ENCODE measurements at places on chromosomes 3 and 15. TPM values are rescaled to one million over a fixed set of nuclear protein-coding genes. Genes with fewer than 3 reads are reported as not detected.

PRKCI gene
- 57.7 TPM for total RNA-seq

C3orf85 gene
- not detected for total RNA-seq

GRCh38 chr3:10733297-10733696, 82.7 kb upstream of the SLC6A11 start:
- no peak overlapping the region for H3K4me3 ChIP-seq
- DNase-seq, result no peak
- no peak overlapping the region for H3K27ac ChIP-seq
- H3K4me1 ChIP-seq, result no peaks in the 10 kb centered on the region

- H3K36me3 ChIP-seq, result peaks cover 1% of the 10 kb centered on the region
- H3K27me3 ChIP-seq, result no peaks in the 10 kb centered on the region
- H3K27ac ChIP-seq, result no peak overlapping the region
- no peaks in the 10 kb centered on the region for H3K4me1 ChIP-seq
- DNase-seq, result no peak
- H3K4me3 ChIP-seq, result no peak overlapping the region
Observed at GRCh38 chr3:50572801-50573371, 3.6 kb downstream of the HEMK1 start.

GRCh38 chr3:140236836-140237501, 302.0 kb downstream of the CLSTN2 start:
- H3K4me3 ChIP-seq, result no peak overlapping the region
- H3K27me3 ChIP-seq, result no peaks in the 10 kb centered on the region
- H3K4me1 ChIP-seq, result no peaks in the 10 kb centered on the region

DNA sequence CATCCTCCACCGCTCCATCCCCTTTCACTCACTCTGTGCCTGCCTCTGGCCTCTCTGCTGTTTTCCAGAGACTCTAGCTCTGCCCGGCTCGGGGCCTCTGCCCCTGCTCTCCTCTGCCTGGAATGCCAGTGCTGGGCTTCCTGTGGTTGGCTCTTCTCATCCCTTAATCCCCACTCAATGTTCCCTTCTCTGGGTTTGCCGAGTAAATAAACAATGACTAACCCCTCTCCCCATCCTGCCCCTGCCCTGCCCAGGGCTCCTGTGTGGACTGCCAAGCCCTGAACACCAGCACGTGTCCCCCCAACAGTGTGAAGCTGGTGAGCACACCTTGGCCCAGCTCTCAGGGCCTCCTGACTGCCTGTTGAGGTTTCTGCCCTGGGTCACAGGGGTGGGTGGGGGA, 12.2 kb downstream of the STAB1 start:
- DNase-seq, result no peak
- H3K4me3 ChIP-seq, result no peak overlapping the region
- no peaks in the 10 kb centered on the region for H3K27me3 ChIP-seq
- no peaks in the 10 kb centered on the region for H3K36me3 ChIP-seq
- H3K27ac ChIP-seq, result no peak overlapping the region

DNA sequence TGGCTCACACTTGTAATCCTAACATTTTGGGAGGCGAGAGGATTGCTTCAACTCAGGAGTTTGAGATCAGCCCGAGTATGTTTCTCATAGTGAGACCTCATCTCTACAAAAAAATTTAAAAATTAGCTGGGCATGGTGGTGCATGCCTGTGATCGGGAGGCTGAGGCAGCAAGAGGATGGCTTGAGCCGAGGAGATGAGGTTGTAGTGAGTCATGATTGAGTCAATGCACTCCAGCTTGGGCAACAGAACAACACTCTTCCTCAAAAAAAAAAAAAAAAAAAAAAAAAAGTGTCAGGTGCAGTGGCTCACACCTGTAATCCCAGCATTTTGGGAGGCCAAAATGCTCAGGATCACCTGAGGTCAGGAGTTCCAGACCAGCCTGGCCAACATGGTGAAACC, 2.4 kb downstream of the RPL39L start:
- H3K27ac ChIP-seq, result no peak overlapping the region
- no peak for DNase-seq
- H3K4me3 ChIP-seq, result no peak overlapping the region

GRCh38 chr3:94183551-94183950, 120.7 kb downstream of the NSUN3 start:
- no peaks in the 10 kb centered on the region for H3K27me3 ChIP-seq
- DNase-seq, result no peak
- H3K27ac ChIP-seq, result no peak overlapping the region
- no peak overlapping the region for H3K4me3 ChIP-seq

DNA sequence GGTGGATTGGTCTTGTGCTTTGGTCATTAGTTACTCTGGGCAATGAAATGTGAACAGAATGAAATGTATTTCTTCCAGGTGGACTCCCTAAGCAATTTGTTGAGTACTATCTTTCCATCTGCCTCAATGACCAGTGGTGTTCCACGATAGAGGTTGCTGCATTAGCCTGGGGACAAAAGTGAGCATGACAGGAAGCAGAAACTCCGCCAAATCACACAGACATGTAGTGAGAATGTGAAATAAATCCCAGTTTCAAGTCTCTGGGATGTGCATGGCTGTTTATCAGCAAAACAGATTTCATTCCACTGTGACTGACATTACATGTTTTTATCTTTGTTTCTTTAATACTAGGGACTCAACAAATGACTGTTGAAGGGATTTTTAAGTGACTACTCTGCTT, 63.3 kb upstream of the DCBLD2 start:
- no peaks in the 10 kb centered on the region for H3K36me3 ChIP-seq
- no peak for DNase-seq
